SK-MEL-5 (cell line): ENCODE measurements at places on chromosomes 16 and 17.

GRCh38 chr17:77233635-77234334 is 93.0 kb downstream of the SEC14L1 start:
- DNase-seq: no peak

DNA sequence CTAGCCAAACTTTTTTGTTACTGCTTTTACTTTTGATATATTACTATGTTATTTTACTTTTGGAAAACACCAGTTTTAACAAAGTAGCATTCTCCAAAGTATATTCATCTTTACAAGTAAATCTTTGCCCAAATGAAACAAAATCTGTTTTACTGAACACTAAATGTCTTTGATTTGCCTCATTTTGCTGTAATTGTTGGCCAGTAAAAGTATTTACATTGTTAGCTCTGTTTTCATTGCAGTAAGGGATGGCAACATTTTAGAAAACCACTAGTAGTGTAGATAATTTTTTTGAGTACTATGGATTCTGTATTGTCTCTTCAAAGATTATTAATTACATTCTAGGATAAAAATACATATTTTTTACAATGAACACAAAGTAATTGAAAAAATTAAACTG is 10.6 kb downstream of the SNTB2 start:
- no peak for DNase-seq

GRCh38 chr16:88785106-88785924 is at the start of gene PIEZO1:
Gene PIEZO1, minus strand, starts transcription at chr16:88785220. Its CDS starts 256 bp downstream, at chr16:88784964.
- peak; percentile 50 for DNase-seq

DNA sequence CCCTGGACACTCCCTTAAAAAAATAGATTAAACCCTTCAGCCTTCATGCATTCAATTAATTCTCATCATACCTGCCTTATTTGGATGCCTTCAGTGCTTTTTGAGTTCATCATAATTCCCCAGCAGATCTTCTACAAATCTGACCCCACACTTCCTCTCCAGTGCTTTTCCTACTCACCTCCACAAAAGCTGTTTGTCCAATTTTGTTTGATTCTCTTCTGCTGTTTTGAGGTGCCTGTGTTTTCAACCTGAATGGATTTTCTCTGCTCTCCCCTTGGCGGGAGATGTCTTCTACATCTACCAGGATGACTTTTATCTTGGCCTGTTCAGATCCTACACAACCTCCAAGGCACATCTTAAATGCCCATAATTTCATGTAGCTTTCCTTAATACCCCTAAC is 112.7 kb downstream of the TOX3 start:
- DNase-seq: no peak

DNA sequence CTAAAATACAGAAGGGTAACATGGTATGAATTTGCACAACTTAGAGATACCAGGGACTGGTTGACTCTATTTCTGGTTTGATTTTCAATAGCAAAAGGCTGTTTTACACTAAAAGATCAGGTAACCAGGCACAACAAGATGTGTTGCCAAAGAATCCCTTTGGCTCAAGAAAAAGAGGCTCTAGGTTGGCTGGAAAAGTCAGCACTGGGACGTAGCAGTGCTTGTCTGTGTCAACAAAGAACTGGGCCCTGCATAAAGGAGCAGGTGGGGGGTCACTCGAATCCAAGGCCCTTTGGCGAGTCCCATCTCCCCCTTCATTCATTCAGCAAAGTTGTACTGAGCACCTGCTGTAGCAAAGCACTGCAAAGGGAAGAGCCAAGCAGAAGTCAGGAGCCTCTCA is 18.4 kb downstream of the SDR42E1 start:
- no peak for DNase-seq
